ENCODE measurements at places on chromosomes 3 and 15.

- no peak for DNase-seq
Measured at GRCh38 chr15:53128652-53129051, 338.5 kb upstream of the ONECUT1 start.

- DNase-seq = no peak
Measured at GRCh38 chr3:100003609-100004503, 110.4 kb downstream of the FILIP1L start.

GRCh38 chr3:47347217-47347801 lies 33.5 kb upstream of the PTPN23 start:
- no peak for DNase-seq

DNA sequence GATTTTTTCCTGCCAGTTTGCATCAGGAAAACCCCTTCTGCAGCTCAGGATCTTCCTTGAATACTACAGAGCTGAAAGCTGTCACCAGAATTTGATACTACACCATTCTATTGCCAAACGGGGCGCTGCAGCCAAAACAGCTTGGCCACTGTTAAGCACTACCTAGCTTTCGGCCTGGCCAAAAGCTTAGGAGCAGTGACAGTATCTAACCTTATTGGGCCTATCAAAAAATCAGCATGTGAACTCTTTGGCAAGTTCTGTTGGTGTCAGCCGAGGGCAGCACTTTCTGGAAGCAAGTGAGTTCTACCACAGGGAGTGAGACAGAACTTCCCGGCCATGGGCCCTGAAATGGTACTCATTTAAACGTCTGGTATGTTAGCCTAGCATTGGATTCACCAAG lies 16.1 kb upstream of the GYG1 start:
- no peak for DNase-seq

- no peak for DNase-seq
Measured at GRCh38 chr15:60523056-60523455, 44.1 kb upstream of the ICE2 start.

DNA sequence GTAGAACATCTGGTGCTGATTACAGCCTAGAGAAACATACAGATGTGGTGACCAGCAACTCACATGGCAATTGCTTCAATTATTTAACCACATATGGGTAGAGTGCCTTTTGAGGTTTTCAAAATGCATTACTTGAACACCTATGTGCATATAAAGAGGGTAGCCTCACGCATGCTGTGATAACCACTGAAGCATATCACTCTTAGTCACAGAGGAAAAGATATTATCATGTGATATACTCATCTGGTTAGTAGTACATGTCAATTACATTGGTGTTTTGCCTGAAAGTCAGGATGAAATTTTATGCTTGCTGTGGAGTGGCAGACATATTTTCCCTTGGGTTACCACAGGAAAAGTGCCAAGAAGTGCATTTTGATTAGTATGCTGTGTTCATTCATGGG lies 459.3 kb upstream of the AGTR1 start:
- DNase-seq = no peak
